Heart left ventricle (tissue), 16 donors: ENCODE measurements at places on chromosomes 3 and 15. TPM values are rescaled to one million over a fixed set of nuclear protein-coding genes. Genes with fewer than 3 reads are reported as not detected.

Gene CCR1
- polyA plus RNA-seq = 1.6 TPM

Gene HRH1
- 0.61 TPM for polyA plus RNA-seq

Gene DNAH12
- polyA plus RNA-seq = not detected

Gene ERICH6
- polyA plus RNA-seq = not detected

Gene VEPH1
- 0.46 TPM for polyA plus RNA-seq

Gene AHSG
- 0.06 TPM for polyA plus RNA-seq

Gene DUSP7
- polyA plus RNA-seq = 26.1 TPM

- DNase-seq = no peak
Observed at GRCh38 chr15:48623456-48623855, 22.1 kb downstream of the FBN1 start.

- DNase-seq = no peak
Observed at GRCh38 chr15:94131875-94132274, 99.5 kb upstream of the MCTP2 start.

- no peak for DNase-seq
Observed at GRCh38 chr3:159123877-159124276, 322.0 kb downstream of the MFSD1 start.

GRCh38 chr3:161500068-161500796, 3.6 kb downstream of the OTOL1 start:
- no peak for DNase-seq

GRCh38 chr3:152071315-152071714, 197.4 kb upstream of the MBNL1 start:
- no peak for DNase-seq

GRCh38 chr3:52848617-52849016, 13.8 kb upstream of the MUSTN1 start:
- peak; percentile 8 for DNase-seq

DNA sequence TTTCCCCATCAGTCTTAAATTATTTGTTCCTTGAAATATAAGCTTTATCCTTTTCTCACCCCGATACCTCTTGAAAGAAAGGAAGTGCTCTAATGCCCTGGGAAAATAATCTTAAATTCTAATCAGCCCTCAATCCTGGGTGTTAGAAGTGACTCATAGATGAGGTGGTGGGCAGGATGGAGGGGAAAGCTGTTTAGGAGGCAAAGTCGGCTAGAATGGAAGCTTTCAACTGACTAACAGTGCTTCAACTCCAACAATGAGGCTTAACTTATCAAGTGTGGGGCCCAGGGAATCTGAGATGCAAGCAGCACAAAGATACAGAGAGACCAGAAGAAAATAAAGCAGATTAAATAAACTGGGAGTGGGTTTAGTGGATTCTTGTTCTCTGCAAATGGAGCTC, 175.8 kb downstream of the EPHB1 start:
- no peak for DNase-seq

DNA sequence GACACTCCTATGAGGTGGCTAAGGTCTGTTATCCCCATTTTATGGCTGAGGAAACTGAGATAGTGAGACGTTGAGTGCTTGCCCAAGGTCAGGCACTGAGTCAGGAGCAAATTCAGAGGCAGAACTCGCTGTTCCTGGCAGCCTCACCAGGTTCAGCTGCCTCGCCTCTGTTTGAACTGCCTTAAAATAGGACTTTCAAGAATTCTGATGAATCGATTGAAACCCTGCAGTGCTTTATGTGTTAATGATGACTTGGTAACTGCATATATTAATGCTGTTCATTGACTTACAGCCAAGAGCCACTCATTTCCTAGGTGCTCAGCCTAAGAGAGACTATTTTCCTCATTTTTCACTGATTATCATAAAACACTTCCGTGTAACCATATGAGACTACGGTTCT, 79.5 kb upstream of the BHLHE40 start:
- DNase-seq = no peak

DNA sequence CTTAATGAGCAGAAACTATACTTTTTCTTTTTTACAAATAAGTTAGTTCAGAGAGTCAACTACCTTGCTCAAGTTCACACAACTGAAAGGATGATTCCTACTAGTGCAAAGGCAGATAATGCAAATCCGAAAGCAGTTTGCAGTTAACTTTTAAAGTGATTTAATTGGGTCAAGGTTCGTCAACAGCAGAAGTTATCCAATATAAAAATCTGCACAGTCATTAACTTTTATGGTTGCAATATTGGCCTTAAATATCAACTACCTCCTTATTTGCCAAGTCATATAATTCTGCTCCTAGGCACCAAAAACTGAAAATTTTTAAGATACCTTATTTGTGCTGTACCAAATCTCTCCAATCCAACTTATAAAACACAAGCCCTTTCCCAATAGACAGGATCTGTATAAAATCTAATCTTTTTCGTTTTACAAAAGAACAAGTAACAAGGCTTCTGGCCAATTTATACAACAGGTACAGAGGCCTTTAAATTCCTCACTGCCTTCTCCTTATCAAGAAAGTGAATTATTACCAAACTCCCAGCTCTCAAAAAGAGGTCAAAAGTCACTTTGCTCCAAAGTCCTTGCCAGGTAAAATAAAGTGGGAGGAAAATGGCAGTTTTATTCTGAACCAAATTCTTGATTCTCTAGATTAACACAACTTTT, 416.6 kb upstream of the NECTIN3 start:
- no peak for DNase-seq

GRCh38 chr3:112555535-112556170, 6.1 kb downstream of the ATG3 start:
- no peak for DNase-seq

GRCh38 chr15:63972801-63973200, 73.5 kb downstream of the DAPK2 start:
- no peak for DNase-seq

- peak; percentile 35 for DNase-seq
Observed at GRCh38 chr3:57646723-57647122, 46.2 kb downstream of the DENND6A start.

DNA sequence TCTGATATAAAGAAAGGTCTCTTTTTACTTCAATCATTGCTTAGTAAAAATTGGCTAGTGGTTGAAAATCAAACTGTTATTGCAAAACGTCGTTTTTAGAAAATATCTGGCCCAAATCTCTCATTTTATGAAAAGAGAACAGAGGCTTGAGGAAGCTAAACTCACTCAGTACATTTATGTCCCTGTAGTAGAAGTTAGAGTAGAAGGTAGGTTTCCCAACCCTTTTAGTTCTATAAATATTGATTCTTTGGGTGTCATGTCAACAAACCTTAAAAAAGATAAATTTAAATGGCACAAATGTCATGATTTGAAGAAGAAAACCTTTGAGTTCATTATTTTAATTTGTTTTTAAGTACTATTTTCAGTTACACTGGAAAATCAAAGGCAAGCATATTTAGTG, 722.3 kb upstream of the NECTIN3 start:
- no peak for DNase-seq
